Esophagus muscularis mucosa (tissue), 4 donors: ENCODE measurements at places on chromosomes 6 and 20.

- no peak for DNase-seq
These were observed 563 bp downstream of the MGME1 start for GRCh38 chr20:17969278-17969883.

- DNase-seq, result no peak
These were observed 296.1 kb downstream of the TFAP2C start for GRCh38 chr20:56925082-56925830.

- DNase-seq, result no peak
These were observed 87.7 kb upstream of the FAM184A start for GRCh38 chr6:119166024-119166784.

- DNase-seq, result no peak
These were observed 676.6 kb upstream of the EPHA7 start for GRCh38 chr6:94095961-94096360.

GRCh38 chr6:147891671-147892070, 383.2 kb downstream of the SAMD5 start:
- DNase-seq, result no peak

DNA sequence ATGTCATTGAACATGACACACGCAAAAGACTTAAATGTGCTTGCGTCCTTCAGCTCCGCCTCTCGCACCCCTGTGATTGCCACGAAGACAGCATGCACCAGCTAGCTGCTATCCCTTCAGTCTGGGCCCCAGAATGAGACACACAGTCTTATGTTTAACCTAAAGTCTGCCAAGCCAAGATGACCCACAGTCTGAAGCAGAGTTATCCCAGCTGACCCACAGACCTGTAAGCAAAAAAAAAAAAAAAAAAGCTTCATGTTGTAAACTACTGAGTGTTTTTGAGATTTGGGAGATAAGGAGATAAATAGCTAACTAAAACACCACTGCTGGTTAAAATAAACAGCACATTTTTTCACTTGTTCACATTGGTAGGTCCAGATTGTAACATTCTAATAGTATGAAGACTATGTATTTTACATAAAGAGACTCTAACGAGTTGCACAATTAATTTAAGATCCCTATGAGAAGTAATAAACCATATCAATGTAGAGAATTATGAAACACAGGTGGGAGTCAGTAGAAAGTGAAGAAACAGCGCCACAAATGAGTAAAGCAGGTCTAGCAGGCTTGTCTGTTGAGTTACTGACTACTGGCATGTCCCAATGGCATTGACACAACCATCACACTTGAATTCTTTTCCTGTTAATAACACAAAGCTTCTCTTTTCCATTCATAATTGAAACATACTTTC, 47.4 kb upstream of the CCDC28A start:
- DNase-seq, result no peak

DNA sequence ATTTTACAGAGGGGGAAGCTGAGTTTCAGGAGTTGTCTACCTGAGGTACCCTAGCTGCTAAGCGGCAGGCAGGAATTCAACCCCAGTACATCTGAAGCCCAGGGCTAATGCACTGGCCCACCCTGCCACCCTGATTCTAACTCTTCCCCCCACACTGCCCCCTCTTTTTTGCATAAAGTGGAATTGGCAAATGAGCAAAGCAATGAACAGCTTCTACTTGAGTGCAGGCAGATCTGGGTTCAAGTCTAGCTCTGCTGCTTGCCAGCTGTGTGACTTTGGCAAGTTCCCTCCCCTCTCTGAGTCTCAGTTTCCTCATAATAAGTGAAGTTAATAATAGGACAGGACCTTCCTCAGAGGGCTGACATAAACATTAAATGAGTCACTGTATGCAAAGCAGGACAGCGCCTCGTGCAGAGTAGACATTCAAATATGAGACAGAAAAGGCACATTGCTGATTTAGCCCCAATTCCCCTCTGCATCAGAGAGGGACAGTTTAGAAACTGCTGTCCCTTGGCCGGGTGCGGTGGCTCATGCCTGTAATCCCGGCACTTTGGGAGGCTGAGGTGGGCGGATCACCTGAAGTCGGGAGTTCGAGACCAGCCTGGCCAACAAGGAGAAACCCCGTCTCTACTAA, 4.7 kb downstream of the ADA start:
- no peak for DNase-seq

DNA sequence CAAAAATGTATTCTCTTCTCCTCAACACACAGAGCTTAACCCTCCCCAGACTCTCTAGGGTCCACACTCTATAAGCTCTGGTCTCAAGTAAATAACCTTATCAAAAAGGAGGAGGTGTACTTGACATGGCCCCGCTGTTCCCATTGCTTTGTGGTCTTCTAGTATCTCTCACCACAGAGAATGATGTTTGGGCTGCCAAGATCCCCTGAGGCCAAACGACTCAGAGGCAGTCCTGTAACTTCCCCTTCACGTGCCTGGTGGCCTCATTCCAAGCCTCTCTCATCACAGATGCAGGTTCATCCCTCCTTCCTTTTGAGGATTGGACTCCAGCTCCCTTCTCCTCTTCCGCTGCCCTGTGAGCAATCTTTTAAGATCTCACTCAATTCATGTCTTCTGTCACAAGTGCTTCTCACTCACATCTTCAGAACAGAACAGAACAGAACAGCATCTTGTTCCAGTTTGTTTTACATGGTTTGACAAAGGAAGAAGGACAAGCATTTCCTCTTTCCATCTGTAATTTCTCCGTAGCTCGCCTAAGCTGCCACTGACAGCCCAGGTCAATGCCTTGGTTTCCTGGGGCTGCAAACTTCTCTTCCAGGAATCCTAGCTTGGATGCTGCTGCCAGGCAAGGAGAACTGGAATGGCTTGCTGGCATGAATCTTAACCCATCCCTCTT, 541.5 kb downstream of the CD83 start:
- DNase-seq, result peak; percentile 89
